AG10803 (cell line): ENCODE measurements at places on chromosomes 3 and 15.

DNA sequence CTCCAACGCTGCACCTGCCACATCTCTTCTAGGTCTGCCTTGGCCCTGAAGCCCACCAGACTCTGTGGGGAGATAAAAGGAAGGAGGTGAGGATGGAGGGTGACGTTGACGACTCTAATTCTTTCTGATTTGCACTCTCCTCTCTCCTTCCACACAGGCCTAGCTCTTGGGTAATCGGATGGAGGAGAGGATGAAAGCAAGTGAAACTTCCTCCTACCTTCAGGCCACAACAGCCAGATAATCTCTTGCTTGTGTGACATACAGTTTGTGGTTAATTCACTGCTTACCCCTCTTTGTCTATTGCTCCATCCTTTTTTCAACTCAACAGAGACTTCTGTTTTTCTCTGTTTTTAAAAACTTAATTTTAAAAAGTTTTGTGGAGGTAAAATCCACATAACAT is 208.1 kb downstream of the SV2B start:
- DNase-seq: no peak

- DNase-seq: peak; percentile 56
Measured at GRCh38 chr3:37974121-37975083, 16.2 kb upstream of the VILL start.

GRCh38 chr3:171850320-171850959 is 7.3 kb downstream of the TMEM212 start:
- DNase-seq: no peak

DNA sequence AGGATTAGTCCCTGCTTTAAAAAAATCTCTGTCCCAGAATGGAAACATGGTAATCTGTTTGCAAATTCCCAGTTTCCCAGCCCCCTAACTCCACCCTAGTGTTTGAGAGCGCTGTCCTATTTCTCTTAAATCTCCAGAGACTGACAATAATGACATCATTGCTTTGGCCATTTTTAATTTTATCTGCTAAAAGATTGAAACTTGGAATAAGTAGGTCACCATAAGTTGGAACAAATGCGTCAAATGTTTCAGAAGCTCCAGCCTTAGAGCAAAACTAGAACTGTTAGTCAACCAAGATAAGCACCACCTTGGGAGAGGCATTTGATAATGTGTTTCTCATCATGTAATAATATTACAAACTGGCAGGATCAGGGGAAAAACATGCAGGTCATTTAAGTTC is 25.7 kb upstream of the MB21D2 start:
- DNase-seq: peak; percentile 20

- DNase-seq: no peak
Measured at GRCh38 chr15:83682476-83683088, 28.7 kb downstream of the ADAMTSL3 start.

DNA sequence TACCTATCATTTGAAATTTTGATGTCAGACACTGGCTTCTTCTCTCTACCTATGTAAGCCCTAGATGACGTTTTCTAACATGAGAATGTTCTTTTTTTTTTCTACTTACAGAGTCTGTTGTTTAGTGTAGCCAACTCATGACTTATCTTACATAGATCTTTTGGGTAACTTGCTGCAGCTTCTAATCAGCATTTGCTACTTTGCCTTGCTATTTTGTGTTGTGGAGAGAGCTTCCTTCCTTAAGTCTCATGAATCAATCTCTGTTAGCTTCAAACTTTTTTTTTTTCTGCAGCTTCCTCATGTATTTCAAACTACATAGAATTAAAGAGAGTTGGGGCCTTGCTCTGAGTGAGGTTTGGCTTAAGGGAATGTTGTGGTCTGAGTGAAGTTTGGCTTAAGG is 568.7 kb upstream of the BCHE start:
- no peak for DNase-seq

GRCh38 chr3:87270908-87271700 is 5.3 kb downstream of the POU1F1 start:
- no peak for DNase-seq

GRCh38 chr3:7964899-7965298 is 536.7 kb upstream of the LMCD1 start:
- no peak for DNase-seq

- no peak for DNase-seq
Measured at GRCh38 chr15:29183071-29183831, 86.4 kb downstream of the NSMCE3 start.

DNA sequence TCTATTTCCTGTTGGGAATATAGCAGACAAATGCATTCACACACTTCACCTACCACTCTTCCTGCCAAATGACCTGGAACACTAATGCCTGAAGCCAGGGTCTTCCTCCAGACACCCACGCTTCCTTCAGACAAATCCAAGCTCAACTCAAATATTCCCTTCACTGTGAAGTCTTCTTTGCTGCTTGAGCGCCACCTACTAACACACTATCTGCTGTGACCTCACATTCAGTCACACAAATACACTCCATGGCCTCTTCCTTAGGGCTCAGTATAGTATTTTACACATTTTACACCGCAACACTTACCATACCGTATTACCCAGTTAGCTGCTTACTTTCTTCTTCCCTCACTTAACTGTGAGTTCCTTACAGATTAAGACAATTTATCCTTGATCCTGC is 149.4 kb downstream of the SHOX2 start:
- no peak for DNase-seq

DNA sequence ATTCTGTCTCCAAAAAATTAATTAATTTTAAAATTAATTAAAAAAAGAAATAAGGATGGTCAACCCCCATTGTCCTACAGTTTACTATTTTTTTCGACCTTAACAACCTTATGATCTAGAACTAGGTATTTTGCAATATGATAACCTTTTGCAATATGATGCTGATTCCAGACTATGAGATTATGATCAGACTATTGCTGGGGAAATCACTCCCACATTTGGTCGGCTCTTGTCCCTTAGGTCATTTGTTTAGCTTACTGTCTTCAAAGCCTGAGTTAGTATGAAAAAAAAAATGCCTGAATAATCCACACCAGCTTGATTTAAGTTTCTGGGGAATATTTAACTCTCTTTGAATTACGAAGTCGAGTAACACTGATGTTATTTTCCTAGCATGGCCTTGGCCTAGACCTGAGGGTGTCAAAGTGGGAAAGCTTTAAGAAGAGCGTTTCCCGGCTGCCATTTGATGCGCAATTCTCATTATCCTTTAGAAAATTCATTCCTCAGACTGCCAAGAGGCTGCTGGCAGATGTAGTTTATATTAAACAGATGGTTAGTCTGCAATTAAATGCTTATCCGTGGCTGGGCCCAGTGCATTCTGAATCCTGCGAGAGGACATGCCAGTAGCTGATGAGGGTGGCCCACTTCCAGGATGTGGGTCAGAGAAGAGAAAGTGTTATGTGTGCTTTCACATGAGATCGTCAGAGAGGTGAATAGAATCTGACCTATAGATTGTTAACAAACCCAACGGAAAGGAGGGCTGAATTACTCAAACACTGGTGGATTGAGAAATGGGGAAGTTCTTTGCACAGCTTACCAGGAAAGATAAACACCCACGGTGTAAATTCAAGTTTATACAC is 496.0 kb upstream of the THBS1 start:
- DNase-seq: peak; percentile 97

DNA sequence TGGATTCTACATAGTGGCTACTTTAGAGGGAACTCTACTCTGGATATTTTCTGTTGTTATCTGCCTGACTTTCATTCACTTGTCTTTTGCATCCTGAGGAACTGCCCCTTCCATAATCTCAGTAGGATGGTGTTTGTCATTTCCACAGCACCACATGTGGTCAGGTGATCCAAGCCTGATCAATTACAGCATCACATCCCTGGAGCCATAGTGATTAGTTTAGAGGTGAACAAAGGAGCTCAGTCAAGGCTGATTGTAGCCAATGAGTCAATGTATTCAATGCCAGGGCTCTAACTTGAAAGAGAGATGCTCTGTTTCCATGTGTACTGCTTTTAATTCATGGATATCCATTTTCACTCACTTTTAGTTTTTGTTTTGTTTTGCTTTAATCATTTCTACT is 478.7 kb upstream of the ADAMTS9 start:
- DNase-seq: no peak
